HEK293T (cell line): ENCODE measurements at places on chromosomes 16 and 17.

DNA sequence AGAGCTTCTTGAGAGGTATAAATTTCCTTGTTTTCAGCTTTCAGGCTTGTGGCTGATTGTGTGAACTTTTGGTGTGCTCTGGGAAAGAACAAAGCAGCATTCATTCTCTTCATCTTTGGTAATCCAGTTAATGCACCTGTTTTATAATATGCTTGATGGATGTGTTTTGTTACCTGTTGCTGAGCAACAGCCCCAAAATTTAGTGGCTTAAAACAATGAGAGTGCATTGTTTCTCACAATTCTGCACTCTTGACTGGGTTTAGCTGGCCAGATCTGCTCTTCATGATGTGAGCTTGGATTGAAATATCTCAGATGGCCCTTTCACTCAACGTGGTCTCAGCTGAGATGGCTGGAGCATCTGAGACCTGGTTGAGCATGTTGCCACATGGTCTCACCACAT, 58.7 kb upstream of the NOL11 start:
- DNase-seq, result no peak

- no peak for DNase-seq
These were observed 114.0 kb downstream of the CMIP start for GRCh38 chr16:81558444-81559175.

- DNase-seq, result no peak
These were observed 130.9 kb upstream of the CACNG3 start for GRCh38 chr16:24125214-24125613.

- no peak for DNase-seq
These were observed 17.6 kb upstream of the ARL4D start for GRCh38 chr17:43381204-43381603.

- DNase-seq, result no peak
These were observed 4.6 kb downstream of the PIEZO1 start for GRCh38 chr16:88780142-88781062.

DNA sequence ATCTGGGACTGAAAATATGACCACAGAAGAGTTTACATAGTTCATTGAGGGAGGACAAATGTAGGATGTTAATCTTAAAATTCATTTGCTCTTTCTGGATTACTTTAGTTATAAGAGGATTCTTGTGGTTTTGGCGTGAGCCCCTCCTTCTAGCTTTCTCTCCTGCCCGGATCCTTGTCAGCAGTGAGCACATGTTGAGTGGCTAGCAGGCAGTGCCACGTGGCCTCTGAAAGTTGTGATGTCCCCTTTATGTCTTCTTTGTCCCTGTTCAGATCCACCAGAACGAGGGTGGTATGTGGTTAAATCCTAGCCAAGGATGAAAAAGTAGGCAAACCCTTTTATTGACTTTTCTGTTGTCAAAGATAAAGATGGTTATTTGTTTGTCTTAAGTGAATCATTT, 83.8 kb downstream of the GNAO1 start:
- DNase-seq, result no peak

GRCh38 chr16:27824006-27824405, 239.5 kb downstream of the GSG1L start:
- no peak for DNase-seq

DNA sequence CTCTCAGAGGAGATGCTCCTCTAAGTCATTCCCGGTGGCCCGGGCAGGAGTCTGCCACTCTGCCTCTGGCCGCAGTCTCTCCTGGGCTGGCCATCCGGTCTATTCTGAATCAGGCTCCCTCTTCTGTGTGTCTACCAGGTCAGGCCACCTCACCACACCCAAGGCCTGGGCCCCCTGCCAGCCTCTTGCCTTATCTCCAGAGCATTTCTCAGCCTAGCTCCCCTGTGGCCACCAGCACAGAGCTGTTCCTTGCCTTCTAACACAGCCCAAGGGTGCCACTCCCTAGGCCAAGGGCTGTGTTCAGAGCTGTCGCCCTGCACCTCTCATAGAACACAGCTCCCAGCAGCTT, 55.3 kb downstream of the MYO18A start:
- DNase-seq, result no peak

- DNase-seq, result peak; percentile 42
These were observed 13.5 kb downstream of the SPATA32 start for GRCh38 chr17:45248132-45248957.

GRCh38 chr17:13385481-13385911, 216.2 kb downstream of the HS3ST3A1 start:
- DNase-seq, result no peak

- no peak for DNase-seq
These were observed 198.3 kb downstream of the SPECC1 start for GRCh38 chr17:20207262-20207985.

- DNase-seq, result no peak
These were observed 27.0 kb upstream of the DOC2B start for GRCh38 chr17:208429-208828.

- DNase-seq, result no peak
These were observed 45.3 kb downstream of the RPH3AL start for GRCh38 chr17:307295-307691.

- no peak for DNase-seq
These were observed 14.0 kb upstream of the CYB5B start for GRCh38 chr16:69410219-69410990.

DNA sequence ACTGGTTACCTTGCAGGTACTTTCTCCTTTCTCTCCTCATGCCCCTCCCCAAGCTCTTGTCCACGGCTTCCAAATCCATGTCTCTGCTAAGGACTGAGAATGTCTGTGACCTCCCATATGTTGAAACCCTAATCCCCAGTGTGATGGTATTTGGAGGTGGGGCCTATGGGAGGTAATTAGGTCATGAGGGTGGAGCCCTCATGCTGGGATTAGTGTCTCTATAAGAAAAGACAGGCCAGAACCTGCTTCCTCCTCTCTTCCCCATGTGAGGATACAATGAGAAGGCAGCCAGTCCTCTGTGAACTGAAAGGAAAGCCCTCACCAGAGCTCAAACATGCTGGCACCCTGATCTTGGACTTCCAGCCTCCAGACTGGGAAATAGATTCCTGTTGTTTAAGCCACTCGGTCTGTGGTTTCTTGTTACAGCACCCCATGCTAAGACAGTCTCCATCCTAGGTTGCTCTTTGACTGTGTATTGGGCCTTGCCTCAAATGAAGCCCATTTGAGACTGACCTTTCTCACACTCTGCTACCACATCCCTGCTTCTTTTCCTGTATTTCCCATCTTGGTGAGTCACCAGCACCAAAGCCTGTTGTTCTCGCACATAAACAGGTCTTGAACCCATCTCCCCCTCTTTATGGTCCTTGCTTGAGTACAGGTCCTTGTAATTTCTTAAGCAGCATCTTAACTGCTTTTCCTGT, 135.0 kb downstream of the CDK5R1 start:
- DNase-seq, result no peak

GRCh38 chr17:83004791-83005380, 74.5 kb upstream of the METRNL start:
- no peak for DNase-seq

GRCh38 chr17:56119191-56119590, 34.1 kb upstream of the ANKFN1 start:
- DNase-seq, result no peak

- DNase-seq, result no peak
These were observed 50.4 kb downstream of the KATNIP start for GRCh38 chr16:27600381-27600780.

GRCh38 chr16:30876867-30877266, 17.0 kb downstream of the BCL7C start:
- DNase-seq, result peak; percentile 61

DNA sequence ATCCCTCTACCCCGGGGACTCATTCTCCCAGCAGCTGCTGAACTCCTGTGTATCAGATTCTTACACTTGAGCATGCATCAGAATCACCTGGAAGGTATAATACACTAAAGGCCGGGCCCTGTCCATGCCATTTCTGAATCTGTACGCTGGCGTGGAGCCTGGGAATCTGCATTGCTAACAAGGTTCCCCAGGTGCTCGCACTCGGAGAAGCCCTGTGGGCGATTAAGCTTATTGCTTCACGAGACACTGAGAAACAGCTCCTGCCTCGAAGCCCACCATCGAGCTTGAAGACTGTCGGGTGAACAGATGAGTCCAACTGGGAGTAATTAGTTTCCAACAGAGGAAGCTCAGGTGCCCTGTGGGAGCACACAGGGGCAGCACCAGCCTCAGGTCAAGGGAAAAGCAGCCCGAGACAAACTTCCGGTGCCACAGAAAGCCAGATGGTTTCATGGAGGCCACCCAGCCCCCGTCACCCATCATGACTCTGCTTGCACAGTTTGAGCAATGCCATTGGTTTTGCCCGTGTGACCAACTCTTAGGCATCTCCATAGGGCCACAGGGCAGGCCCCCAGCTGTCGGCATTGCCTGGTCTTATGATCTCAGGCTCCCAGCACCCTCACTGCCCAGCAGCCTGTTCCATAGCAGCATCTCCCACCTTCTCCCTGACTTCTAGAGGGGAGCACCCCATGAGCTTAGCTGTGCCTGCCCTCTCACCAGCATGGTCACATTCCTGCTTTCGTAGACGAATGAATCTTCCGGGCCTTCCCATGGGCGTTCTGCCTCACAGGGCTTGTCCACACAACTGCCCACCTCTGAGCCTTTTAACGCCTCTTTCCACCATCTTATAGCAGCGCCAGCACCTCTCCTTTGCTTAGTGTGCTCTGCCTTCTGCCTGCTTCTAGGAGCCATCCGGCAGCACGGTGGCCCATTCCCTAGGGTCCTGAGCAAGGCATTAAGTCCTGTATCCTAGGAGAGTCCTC, 10.9 kb downstream of the CTRB2 start:
- DNase-seq, result no peak

DNA sequence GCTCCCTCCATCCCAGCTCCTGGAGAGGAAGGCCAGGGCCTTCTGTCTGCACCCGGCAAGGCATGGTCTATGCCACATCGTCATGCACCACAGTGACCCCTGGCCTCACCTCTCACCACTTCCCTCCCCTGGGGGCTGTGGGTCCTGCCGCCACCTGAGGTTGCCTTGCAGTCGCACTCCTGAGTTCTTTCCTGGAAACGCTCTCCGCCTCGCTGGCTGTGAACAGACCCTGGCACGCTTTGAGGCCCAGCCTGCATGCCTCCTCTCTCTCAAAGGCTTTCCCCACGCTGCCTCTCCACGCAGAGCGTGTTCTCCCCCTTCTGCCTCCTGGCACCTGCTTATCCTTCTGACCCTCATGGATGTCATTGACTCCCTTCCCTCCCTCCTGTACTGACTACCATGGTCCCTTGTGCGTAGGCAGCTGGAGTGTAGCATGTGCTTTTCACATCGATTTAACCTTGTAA, 45.4 kb downstream of the SEC14L1 start:
- DNase-seq, result no peak

DNA sequence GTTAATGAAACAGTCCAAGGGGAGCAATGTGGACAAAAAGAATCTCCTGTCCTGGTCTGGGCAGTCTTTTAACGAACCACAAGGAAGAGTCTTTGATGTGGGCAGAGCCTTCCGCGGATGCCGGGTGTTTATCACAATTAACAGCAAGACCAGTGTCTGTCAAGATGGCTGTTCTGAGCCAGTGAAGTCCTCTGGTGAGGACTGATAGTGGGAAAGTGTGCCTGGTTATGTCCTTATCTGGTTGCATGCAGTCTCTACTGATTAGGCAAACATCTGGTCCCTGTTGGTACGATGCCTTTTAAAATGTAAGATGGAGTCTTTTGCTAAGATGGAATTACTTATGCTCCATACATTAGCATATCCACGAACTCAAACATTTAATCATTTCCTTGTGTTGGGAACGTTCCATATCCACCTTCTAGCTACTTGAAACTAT, 88.5 kb downstream of the ZNF18 start:
- DNase-seq, result no peak

- no peak for DNase-seq
These were observed 7.4 kb upstream of the ZNF469 start for GRCh38 chr16:88375236-88375975.

- no peak for DNase-seq
These were observed 26.9 kb downstream of the ABCC1 start for GRCh38 chr16:15976225-15976812.

DNA sequence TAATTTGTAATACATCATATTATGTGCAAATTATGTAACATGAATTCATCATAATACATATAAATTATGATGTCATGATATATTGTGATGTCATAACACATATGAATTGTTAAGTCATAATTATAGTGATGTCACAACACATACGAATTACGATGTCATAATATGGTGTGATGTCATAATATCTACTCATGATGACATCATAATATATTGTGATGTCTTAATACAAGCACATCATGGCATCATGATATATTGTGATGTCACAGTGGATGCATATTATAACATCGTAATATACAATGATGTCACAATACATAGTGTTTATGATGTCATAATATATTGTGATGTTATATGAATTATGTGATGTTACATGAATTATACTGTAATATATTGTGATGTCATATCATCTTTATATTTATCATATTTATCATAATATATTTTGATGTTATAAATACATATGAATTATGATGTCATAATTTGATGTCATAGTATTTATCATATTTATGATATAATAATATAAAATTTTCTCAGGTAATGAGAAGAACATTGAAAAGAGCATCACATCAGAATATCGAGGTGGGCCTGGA, 1793.0 kb downstream of the TP53TG3F start:
- no peak for DNase-seq

DNA sequence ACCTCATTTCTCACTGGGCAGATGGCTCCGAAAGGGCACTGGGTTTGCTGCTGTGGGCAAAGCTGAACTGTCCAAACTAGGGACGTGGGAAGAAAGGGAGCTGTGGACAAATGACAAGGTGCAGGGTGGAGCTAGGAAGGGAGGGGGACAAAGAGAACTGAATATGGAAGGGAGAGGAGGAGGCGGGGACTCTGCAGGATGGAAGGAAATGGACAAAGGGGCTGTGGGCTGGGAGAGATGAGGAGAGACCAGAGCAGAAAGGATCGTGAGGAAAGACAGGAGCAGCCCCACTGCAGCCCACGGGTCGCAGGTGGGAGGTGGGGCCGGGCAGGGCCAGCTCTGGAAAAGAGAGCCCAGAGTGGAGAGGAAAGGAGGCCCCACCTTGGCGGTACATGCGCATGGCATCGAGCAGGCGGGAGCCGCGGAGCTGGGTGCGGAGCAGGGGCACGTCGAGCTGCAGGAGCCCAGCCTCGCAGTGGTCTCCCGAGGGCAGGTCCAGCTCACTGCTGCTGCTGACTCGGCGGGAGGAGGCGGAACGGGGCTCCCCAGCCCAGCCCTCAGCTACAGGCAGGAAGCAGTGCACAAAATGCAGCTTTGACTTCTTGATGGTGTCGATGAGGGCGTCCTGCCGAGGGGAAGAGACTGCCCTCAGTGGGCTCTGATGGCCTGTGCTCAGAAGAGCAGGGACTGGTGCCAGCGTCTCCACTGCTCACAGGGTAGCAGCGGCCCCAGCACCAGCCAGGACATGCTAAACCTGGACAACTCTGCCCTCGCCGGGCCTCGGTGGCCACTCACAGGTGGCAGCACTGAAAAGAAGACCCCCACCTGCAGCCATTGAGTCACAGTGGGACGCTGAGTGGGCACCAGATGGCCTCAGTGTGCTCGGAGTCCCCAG, 66.8 kb downstream of the PIPOX start:
- DNase-seq, result no peak

DNA sequence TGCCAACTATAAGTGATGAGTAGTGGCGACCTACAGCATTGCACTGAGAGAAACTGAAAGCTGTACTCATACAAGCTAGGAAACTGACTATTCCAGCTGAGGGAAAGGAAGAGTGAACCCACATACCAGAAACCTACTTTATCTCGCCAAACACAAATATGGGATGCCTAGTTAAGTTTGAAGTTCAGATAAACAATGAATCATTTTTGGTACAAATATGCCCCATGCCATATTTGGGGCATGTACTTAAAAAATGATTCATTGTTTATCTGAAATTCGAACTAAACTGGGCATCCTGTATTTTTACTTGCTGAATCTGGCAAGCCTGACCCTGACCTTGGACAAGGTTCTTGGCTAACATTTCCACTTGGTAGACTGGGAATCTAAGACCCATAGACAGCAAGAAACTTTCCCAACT, 527.8 kb upstream of the PSMD7 start:
- no peak for DNase-seq
